ENCODE measurements at places on chromosomes 4 and X. TPM values are rescaled to one million over a fixed set of nuclear protein-coding genes. Genes with fewer than 3 reads are reported as not detected.

DNA sequence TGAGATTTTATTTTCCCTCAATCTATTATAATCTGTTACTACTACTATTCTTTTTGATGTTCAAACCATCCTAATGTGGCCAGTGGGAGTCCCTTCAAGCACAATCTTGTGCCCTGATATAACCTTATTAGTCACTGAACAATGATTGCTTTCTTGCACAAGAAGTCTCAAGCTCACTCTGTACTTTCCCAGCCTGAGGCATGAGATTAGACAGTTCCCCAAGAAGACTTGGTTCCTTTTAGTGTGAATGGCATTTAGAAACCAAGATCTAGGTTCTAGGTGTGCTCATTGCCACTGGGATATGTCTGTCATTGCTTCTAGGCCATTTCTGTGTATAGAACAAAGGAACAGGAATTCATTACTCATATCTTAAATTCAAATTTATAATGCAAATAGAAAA lies 28.0 kb upstream of the RBM41 start:
- DNase-seq = no peak
- no peaks in the 10 kb centered on the region for H3K36me3 ChIP-seq
- H3K27me3 ChIP-seq = no peaks in the 10 kb centered on the region
- no peaks in the 10 kb centered on the region for H3K4me1 ChIP-seq
- H3K27ac ChIP-seq = no peak overlapping the region
- no peak overlapping the region for H3K4me3 ChIP-seq

GRCh38 chr4:87489678-87490077 lies 39.5 kb downstream of the SPARCL1 start:
- no peak overlapping the region for H3K4me3 ChIP-seq
- H3K36me3 ChIP-seq = no peaks in the 10 kb centered on the region
- DNase-seq = no peak
- peaks cover 3% of the 10 kb centered on the region for H3K4me1 ChIP-seq
- H3K27me3 ChIP-seq = no peaks in the 10 kb centered on the region

GRCh38 chr4:57412259-57413054 lies 302.3 kb upstream of the IGFBP7 start:
- H3K27me3 ChIP-seq = no peaks in the 10 kb centered on the region
- no peak overlapping the region for H3K27ac ChIP-seq
- DNase-seq = no peak

Gene HTN1
- total RNA-seq = not detected

Gene SPANXA1
- total RNA-seq = not detected

- no peak for DNase-seq
- no peaks in the 10 kb centered on the region for H3K27me3 ChIP-seq
- H3K36me3 ChIP-seq = no peaks in the 10 kb centered on the region
- no peak overlapping the region for H3K4me3 ChIP-seq
- H3K27ac ChIP-seq = no peak overlapping the region
Measured at GRCh38 chr4:174156239-174156826, 127.1 kb downstream of the FBXO8 start.

Gene CCSER1
- 1.2 TPM for total RNA-seq

DNA sequence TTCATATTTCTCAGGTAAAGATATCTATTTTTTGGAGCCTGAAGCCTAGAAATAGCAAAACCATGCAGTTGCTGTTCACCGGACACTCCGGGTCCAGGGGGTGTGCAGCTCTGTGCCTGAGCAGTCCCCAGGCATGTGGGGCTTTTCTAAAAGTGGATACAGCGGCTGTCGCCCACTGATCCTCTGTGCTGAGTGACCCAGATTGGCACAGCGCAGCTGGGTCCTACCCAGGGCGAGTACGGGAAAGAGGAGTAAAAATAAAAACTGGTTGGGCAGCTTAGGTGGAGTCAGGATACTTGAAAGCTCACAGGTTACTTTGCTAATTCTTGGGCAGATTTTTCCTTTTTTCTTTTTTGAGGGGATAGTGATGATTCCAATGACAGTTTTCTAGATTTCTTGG lies 118.8 kb downstream of the UCHL1 start:
- DNase-seq = no peak
- peaks cover under 1% of the 10 kb centered on the region for H3K4me1 ChIP-seq
- no peak overlapping the region for H3K27ac ChIP-seq
- no peaks in the 10 kb centered on the region for H3K27me3 ChIP-seq
- H3K4me3 ChIP-seq = peak overlapping the region; percentile 18

- no peaks in the 10 kb centered on the region for H3K36me3 ChIP-seq
- H3K4me1 ChIP-seq = no peaks in the 10 kb centered on the region
- no peak overlapping the region for H3K27ac ChIP-seq
- no peak for DNase-seq
- H3K4me3 ChIP-seq = no peak overlapping the region
Measured at GRCh38 chrX:65990702-65991101, 49.2 kb downstream of the VSIG4 start.

Gene SNCA
- 9.0 TPM for total RNA-seq

Gene SLBP
- 60.1 TPM for total RNA-seq

- no peaks in the 10 kb centered on the region for H3K4me1 ChIP-seq
- H3K27ac ChIP-seq = no peak overlapping the region
- no peaks in the 10 kb centered on the region for H3K27me3 ChIP-seq
- no peak for DNase-seq
- H3K4me3 ChIP-seq = no peak overlapping the region
Measured at GRCh38 chr4:87130985-87131703, 89.3 kb downstream of the KLHL8 start.

Gene APBB2
- total RNA-seq = 12.2 TPM

DNA sequence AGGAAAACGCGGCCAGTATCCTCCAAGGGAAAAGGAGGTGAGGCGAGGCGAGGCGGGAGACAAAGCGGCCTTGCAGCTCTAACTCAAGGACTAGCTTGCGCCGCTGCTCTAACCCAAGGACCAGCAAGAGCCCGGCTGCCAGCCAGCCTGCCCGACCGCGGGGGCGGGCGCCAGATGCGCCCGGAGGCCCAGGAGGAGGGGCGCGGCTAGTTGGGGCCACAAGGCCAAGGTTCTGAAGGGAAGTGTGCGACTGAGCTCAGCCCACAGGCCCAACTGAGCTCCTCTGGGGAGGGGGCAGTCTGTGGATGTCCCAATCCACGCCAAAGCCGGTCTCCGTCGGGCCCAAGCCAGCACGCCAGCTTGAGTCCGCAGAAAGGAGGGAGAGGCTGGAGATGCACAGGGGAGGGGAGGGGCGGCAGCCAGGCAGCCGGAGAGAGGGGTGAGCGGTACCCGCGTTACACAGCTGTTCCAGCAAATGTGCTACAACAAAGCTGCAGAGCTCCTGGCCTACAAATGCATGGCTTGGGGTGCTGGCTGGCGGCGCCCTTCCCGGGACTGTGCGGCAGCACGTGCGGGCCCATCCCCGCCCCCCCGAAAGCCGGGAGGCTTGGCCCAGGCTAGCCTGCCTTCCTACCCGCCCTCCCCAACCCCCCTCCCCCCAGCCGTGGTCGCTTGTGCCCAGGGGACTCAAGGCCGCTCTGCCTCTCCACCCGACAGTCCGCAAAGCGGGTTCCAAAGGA lies 637 bp downstream of the AMER1 start:
- peak overlapping the region; percentile 95 for H3K27ac ChIP-seq
- H3K27me3 ChIP-seq = no peaks in the 10 kb centered on the region
- peaks cover 5% of the 10 kb centered on the region for H3K4me1 ChIP-seq
- peak overlapping the region; percentile 72 for H3K4me3 ChIP-seq
- no peak for DNase-seq

Gene NSDHL
- total RNA-seq = 53.4 TPM

- no peak overlapping the region for H3K27ac ChIP-seq
- DNase-seq = no peak
- H3K27me3 ChIP-seq = no peaks in the 10 kb centered on the region
- H3K4me1 ChIP-seq = no peaks in the 10 kb centered on the region
- no peaks in the 10 kb centered on the region for H3K36me3 ChIP-seq
- no peak overlapping the region for H3K4me3 ChIP-seq
Measured at GRCh38 chrX:45233531-45233930, 32.9 kb upstream of the DIPK2B start.

DNA sequence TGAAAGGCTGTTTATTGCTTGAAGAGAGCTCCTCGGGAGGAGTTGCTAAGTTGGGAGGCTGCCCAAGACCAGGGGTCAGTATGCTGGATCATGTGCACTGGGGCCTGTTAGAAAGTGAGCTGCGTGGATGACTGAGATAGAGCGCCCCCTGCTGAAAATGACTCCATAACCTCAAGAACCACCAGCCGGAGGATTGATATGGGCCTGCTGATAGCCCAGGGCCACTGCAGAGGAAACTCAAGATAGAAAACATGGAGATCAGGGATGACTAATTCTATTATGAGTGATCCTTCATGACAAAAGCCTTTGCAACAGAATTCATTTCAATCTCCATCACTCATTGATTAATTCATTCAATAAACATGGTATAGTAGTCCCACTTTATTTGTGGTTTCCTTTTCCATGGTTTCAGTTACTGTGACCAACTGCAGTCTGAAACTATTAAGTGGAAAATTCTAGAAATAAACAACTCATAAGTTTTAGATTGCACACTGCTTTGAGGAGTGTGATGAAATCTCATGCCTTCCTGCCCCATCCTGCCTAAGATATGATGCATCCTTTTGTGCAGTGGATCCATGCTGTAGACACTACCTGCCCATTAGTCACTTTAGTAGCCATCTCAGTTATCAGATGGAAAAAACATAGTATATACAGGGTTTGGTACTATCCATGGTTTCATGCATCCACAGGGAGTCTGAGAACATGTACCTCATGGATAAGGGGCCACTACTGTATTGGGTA lies 126.7 kb upstream of the MBNL3 start:
- H3K4me1 ChIP-seq = no peaks in the 10 kb centered on the region
- peaks cover 2% of the 10 kb centered on the region for H3K27me3 ChIP-seq
- H3K36me3 ChIP-seq = no peaks in the 10 kb centered on the region
- no peak overlapping the region for H3K27ac ChIP-seq

Gene UGT2B15
- not detected for total RNA-seq

Gene CISD2
- 12.8 TPM for total RNA-seq

Gene AMTN
- 0.79 TPM for total RNA-seq

Gene HTR2C
- total RNA-seq = not detected

Gene PPP3CA
- total RNA-seq = 13.3 TPM

DNA sequence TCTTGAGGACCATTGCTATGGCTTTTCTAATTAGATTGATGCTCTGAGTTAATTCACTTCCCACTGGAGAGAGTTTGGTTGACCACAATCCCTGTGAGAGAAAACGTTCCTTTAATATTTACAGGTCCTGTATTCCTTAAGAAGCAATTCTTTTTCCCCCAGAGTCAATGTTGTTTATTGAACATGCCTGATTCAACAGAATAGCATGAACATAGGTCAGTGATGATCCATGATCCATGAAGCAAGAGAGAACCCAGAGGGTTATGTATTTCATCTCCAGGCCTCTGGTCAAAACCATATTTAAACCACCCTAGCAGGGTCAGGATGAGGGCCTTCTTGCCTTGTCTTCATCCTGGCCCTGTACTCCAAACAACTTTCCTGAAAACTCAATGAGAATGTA lies 39.4 kb upstream of the EFHC2 start:
- no peak overlapping the region for H3K4me3 ChIP-seq
- H3K27ac ChIP-seq = no peak overlapping the region
- H3K27me3 ChIP-seq = no peaks in the 10 kb centered on the region
- H3K36me3 ChIP-seq = no peaks in the 10 kb centered on the region

Gene STOX2
- total RNA-seq = 22.7 TPM

DNA sequence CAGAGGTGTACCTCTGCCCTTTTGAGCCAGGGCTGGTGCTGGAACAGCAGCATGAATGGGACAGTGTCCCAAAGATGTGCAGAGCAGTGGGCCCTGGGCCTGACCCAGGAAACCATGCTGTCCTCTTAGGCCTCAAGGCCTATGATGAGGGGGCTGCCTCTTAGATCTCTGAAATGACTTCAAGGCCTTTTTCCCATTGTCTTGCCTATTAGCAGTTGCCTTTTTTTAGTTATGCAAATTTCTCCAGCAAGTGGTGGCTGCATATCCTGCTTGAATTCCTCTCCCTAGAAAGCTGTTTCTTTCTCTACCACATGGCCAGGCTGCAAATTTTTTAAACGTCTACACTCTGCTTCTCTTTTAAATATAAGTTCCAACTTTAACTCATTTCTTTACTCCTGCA lies 160.3 kb downstream of the CFAP299 start:
- no peak for DNase-seq
- H3K36me3 ChIP-seq = no peaks in the 10 kb centered on the region
- no peak overlapping the region for H3K27ac ChIP-seq
- no peaks in the 10 kb centered on the region for H3K27me3 ChIP-seq

DNA sequence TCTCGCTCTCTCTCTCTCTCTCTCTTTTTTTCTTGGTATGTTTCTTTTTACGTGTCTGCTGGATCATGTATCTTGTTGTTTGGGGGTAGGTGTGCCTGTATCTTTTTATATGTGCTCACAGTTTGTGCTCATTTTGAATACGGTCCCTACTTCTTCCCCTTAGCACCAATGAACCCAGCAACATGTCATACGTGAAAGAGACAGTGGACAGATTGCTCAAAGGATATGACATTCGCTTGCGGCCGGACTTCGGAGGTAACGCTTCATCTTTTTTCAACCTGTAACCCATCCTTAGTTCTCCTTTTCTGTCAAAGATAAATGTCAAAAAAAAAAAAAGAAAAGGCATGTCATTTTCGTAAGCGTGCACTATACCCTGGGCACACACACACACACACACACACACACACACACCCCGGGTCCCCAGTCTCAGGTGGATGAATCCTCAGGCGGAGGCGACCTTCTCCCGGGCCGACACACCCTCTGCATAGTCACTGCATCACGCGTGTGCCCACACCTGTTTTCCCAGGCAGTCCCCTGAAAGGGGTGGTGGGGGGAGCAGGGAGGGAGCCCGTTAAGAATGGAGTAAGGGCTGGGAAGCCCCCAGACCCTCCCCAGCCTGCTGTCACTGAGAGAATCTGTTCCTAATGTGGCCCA lies 511 bp downstream of the GABRB1 start:
- peaks cover 34% of the 10 kb centered on the region for H3K27me3 ChIP-seq
- H3K27ac ChIP-seq = no peak overlapping the region
- peaks cover 21% of the 10 kb centered on the region for H3K4me1 ChIP-seq
- H3K36me3 ChIP-seq = no peaks in the 10 kb centered on the region
- peak overlapping the region; percentile 54 for H3K4me3 ChIP-seq

GRCh38 chr4:2663275-2663674 lies 92.9 kb downstream of the TNIP2 start:
- no peaks in the 10 kb centered on the region for H3K27me3 ChIP-seq
- no peak for DNase-seq
- no peak overlapping the region for H3K4me3 ChIP-seq

DNA sequence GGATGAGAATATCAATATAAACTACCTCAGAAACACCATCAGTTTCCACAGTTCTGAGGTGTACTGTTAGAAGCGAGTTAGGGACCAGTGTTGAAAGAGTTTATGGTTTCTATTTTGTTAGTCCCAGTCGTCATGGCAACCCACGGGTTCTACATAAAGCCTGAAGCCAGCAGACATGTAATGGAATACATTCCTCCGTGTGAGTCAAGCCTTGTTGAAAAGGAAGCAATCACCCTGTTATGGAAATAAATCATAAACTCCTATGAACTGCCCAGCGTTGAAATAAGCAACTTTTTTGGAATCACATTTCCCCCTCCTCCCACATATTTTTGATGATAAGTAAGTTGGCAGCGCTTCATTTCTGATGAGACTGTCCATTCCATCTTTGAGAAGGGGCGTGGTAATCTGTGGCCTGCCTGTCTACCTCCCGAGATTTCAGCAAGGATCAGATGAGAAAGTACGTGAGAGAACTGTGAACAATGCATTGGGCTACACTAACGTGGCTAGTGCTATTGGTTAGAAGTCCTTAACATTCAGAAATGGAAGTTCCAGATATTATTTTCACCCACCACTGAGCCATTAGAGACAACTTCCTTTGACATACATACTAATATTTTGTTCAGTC lies 40.4 kb upstream of the PDHA1 start:
- no peaks in the 10 kb centered on the region for H3K36me3 ChIP-seq
- no peak overlapping the region for H3K27ac ChIP-seq
- H3K4me3 ChIP-seq = no peak overlapping the region

All from esophagus squamous epithelium (tissue), 5 donors.